ENCODE measurements at places on chromosomes 6 and 20.

- DNase-seq = no peak
Measured at GRCh38 chr20:34983089-34983820, 27.6 kb downstream of the MYH7B start.

- DNase-seq = no peak
Measured at GRCh38 chr6:152117156-152118133, 310.0 kb downstream of the ESR1 start.

DNA sequence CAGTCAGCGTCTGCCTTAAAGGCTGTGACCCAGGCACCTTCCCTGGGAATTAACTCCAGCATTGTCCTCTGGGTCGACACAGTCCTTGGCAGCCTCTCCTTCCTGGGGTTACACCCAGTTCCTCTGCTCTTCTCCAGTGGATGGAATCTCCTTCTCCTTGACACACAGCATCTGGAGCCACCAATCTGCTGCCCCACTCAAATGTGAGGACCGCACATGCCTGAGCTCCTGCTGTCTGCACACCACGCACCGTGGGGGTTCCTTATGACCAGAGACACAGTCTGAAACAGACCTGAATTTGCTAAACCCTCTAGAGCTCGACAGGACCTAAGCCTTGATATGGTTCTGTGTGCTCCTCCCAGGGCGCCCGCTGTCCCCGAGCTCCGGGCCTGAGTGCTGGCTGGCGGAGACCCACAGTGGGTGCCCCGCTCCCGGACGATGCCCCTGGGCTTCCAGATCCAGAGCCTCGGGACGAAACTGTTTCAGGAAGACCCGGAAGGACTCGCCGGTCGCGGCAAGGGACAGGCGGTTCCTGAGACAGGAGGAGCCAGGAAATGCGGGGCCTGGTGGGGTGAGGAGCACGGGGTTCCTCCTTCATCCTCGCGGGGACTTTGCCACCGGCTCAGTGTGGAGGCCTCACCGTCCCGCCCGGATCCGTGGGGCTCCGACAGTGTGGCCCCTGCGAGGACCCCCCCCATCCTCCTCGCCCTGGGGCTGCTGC is 2.5 kb upstream of the RAET1G start:
- no peak for DNase-seq

- no peak for DNase-seq
Measured at GRCh38 chr20:32454164-32455145, 96.3 kb downstream of the ASXL1 start.

DNA sequence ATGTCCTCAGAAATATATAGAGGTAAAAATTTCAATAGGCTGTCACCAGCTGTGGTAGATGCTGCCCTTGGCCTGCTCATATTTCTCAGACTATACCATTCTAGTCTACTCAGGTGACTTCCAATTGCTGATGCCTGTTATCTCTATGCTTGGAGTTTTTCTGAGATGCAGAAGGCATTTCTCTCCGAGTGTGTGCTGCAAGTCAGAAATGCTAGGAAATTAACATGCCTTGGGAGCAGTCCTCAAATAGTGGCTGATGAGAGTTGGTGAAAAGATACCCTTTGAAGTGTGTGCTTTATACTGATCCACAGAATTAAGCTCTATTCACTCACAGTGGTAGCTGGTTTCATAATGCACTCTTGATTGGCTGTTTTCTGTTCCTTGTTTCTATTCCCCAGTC is 43.2 kb upstream of the PKIB start:
- DNase-seq = no peak

GRCh38 chr20:23666189-23666588 is 22.6 kb downstream of the CST4 start:
- no peak for DNase-seq

DNA sequence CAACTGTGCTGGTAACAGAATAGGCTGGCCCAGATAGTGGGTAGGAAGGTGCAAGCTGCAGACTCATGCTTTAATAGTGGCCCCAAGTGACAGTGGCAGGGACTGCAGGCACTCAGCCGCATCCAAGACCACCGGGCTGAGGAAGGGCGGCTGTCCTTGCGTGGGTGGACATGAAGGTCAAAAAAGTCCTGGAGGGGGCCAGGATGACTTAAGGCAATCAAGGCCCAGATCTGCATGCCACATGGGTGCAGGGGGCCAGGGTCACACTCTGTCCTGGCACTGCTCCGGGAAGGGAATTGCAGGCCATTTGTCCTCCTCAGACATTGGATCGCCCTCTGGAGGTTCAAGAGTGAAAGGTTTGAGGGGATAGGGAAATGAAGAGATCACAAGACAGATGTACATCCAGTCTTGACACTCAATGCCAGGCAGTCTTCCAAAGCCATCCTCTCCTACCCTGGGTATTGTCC is 10.4 kb upstream of the VNN2 start:
- DNase-seq = peak; percentile 48

GRCh38 chr6:148375401-148375800 is 32.8 kb downstream of the SASH1 start:
- DNase-seq = no peak

DNA sequence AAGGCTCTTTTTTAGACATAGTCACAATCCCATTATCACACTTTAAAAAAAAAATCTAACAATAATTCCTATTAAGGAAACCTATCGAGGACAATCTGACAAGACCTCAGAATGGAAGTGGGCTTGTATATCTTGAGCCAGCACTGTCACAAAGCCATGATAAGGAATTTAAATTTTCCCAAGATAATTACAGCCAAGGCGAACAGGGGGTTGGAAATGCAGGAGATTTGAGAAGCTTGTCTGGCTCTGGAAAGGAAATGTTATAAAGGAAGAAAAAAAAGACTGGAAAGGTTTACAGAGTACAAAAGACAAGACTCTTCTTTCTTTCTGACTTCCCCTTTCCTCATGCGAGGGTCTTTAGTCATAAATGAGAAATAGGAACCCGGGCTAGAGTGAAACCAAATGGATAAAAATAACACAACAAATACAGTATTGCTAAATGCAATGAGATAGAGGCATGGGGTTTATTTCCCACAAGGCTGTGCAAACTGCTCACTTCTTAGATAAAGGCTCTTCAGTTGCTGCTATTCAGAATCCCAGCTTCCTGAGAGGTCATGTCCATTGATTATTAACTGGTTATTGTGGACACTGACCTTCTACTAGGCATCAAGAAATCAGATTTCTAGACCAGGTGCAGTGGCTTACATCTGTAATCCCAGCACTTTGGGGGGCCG is 13.4 kb upstream of the GHRH start:
- no peak for DNase-seq

DNA sequence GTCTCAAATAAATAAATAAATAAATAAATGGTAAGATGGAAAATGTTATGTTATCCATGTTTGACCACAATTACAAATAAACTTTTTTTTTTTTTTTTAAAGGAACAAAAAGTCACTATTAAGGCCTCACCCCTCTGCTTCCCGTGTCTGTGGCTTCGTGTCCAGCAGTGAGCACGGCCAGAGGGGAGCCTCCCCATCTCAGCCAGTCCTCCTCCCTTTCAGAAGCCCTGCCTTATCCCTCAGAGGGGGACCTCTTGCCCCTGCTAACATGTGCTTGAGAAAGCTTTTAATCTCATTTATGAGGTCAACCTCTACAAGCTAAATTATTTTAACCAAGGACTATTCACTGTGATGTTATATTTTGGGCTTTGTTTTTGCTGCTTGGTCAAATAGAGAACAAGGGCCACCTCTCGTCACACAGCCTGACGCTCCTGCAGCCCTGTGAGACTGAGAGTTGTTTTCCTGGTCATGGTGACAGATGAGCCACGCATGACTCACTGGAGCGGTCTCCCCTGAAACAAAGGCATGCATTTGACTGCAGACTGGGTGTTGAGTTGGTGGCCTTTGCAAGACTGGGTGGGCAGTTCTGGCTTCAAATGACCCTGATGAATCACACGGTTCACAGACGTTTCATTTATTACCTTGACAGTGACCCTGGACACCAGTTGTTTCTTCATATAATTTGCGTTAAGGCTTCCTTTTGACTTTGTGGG is 131.8 kb downstream of the TIAM2 start:
- DNase-seq = no peak

- DNase-seq = no peak
Measured at GRCh38 chr6:82068721-82069120, 178.8 kb downstream of the IBTK start.

DNA sequence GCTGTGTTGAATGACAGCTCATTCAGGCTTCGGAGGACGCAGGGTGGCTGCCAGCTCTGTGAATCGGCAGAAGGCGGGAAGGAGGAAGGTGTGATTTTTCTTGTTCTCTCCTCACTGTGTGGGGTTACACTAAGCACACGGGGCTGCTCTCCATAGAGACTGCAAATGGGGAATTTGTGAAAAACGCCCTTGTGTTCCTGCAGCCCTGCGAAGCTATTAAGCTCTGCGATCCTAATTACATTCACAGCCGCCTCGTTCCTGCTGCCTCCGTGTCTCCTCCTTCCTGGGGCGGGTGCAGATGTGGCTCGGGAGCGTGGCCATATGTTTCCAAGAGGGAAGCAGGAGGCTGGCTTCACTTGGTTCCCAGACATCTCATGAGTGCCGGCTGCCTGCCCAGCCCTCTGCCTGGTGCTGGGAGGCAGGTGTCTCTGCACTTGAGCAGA is 124.0 kb downstream of the TOX2 start:
- no peak for DNase-seq

DNA sequence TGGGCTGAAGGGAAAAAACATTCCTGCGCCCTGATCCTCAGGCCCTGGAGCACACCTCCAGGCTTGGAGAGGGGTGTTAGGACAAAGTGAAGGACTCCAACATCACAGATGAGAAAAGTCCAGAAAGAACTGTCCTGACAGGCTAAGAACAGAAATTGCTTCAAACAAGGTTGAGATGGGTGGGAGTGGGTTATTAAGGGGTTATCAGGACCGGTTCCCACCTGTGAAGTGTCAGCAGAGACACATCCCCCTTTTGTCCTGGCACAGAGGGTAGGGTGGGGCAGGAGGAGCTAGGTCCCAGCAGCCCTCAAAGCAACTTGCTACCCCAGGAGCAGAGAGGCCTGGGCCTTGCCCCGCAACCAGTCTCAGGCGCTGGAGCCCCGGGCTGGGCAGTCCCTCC is 3.5 kb downstream of the SPDEF start:
- no peak for DNase-seq

DNA sequence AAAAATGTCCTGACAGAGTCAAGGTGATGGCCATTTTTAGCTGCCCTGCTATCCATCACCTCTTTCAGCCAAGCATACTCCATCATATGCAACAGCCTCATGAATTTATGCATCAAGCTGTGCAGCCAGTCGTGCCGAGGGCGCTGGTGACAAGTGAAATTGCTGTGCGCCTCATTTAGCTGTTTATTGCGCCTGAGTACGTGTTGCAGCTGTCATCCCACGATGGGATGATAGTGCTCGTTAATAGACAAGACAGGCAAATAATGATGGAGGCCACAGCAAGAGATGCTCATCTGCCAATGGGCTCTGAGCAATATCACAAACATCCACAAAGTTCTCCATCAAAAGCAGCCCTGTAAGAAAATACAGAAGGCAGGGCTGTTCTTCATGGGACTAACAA is 562.3 kb upstream of the POU3F2 start:
- DNase-seq = no peak

DNA sequence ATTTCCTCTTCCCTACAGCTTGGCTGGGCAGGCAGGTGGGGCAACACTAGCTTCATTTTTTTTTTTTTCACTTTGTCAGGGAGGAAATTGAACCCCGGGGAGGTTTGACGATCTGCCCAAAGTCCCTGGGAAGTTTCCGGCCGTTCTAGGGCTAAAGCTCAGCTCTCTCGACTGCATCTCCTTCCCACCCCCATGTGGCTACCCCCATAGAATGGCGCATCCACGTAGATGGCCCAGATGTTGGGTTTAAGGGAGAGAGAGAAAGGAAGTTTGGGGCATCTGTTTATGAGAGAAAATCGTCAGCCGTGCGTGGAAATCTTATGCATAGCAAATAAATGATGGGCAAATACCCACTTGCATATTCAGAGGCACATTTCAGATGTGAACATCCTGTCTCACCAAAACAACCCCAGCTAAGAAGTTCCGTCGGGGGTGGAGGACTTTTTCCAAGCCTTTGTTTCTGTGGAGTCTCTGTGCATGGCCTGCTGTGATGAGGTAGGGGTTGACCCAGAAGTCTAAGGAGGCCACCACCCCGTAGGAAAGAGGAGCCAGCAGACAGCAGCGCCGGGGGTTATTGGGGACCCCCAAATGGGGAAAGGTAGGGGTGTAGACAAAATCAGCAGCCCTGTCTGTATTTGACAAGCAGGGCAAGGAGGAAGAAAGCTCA is 40.5 kb upstream of the ZNF831 start:
- DNase-seq = peak; percentile 68

GRCh38 chr6:105164418-105164817 is 15.4 kb downstream of the POPDC3 start:
- no peak for DNase-seq

DNA sequence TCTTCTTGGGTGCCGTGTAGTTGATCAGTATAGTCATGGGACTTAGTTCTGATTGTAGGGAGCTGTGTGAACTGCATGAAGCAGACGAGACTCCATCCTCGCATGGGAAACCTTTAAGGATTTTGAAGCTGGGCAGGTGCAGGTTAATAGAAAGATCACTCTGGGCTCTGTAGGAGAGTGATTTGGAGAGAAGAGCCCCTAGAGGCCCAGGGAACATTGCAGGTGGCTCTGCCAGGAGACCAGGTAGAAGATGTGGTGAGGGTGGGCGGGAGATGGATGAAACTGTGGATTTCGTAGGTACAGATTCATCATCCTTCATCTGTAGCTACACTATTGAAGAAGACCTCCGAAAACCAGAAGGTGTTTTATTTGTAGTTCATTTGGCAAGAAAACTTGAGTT is 53.3 kb downstream of the UTRN start:
- DNase-seq = no peak

- DNase-seq = no peak
Measured at GRCh38 chr6:43786664-43787329, 16.8 kb downstream of the VEGFA start.

- DNase-seq = no peak
Measured at GRCh38 chr6:37515712-37516075, 16.0 kb upstream of the CCDC167 start.

- DNase-seq = no peak
Measured at GRCh38 chr20:49496043-49496442, 13.6 kb upstream of the KCNB1 start.

DNA sequence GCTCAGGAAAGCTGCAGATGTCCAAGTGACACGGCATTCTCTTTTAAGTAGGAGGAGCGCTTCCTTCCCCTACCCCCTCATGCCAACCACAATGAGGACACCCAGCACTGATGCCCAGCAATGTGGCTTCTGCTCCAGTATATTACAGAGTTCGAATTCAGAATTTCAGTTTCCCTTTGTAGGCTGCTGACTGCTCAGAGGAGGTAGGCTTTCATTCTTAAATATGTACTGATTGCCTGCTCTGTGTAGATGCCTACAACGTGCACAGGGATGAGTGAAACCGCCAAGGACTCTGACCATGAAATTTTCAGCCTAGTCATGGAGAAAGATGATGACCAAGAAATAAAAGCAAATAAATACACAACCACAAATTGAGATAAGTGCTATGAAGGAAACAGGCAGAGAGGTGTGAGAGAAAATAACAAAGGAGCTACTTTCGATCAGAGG is 50.9 kb upstream of the TNFAIP3 start:
- DNase-seq = peak; percentile 54

GRCh38 chr20:17642404-17643269 is 39.4 kb downstream of the RRBP1 start:
- DNase-seq = no peak

- no peak for DNase-seq
Measured at GRCh38 chr6:48826152-48826515, 636.9 kb downstream of the MMUT start.

Measured in CD4-positive, alpha-beta T cell treated with Interleukin-4 for 1 hour (primary cell).